Tibial artery (tissue), 4 donors: ENCODE measurements at places on chromosomes 2 and 18.

DNA sequence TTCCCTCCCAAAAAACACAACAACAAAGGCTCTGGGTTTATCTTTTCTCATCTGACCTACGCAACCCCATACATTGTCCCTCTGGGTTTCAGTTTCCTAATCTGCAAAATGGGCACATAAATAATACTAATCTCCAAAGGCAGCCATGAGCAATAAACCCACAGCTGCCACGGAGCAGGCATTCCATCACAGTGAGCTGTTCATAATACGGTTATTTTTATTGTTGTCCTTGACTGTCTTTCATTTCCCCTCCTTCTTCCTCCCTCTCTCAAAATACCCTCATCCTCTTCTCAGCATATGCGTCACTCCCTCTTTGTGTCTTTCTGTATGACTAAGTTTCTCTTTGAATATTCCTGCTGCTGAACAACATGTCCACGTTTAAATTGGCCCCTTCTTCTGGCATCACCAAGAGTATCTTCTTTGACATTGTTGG is 129.8 kb upstream of the CAB39 start:
- no peak for DNase-seq

- DNase-seq, result no peak
Observed at GRCh38 chr2:178392215-178392614, 58.8 kb downstream of the PRKRA start.

DNA sequence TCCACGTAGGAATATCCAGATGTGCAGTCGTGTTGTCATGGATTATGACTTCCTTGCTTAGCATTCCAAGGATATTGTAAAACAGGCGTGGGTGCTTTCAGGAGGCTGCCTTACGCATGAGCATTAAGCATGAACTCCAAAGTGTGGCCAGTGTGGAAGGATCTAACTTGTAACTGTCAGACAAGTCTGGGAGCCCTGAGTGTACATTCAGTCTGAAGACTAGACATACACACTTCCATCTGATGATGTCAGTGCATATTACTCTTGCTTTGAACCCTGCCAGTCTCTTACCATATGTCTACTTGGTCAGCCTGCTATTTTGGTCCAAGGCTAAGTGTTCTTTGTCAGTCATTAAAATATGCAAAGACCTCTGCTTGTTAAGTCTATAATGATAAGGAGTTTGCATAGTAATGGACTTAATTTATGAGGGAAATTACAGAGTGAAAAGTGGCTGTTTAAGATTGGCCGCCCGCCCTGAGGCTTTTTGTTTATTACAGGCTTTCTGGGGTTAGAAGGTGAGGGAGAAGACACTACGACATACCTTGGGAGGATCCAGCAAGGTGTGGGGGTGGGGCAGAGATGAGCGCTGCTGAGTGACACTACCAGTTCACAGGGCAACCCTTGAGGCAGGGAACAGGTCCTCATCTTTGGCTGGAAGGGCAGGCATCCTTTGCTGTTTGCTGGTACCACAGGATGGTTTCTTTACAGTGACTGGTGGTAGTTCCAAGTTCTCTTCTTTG is 48.3 kb downstream of the CABLES1 start:
- DNase-seq, result no peak

GRCh38 chr2:105869341-105869740 is 124.6 kb downstream of the NCK2 start:
- no peak for DNase-seq

GRCh38 chr2:28366496-28367282 is 26.0 kb upstream of the FOSL2 start:
- no peak for DNase-seq

DNA sequence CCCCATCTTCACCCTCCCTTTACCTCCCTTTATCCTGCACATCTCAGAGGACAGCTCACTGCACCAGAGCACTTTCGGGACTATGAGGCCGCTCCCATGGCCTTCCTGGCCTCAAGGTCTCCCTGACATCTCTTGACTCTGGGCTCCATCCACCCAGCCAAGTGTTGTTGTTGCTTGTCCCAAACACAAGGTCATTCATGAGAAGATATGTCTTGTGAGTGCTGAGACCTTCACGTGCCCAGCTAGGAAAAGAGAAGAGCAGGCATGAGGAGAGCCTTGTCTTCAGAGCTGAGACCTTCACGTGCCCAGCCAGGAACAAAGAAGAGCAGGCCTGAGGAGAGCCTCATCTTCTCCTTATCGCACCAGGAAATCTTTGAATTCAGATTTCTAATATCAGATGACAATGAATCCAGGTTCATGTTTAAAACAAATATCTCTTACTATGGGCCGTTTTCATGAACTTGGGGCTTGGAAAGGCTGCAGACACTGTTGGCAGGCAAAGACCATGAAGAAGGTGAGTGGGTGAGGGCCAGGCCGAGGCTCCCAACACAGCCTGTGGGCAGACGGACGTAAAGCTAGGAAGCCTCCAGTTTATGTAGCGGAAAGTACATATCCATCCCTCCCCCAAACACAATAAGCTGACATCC is 256.1 kb downstream of the NDUFA10 start:
- DNase-seq, result no peak

DNA sequence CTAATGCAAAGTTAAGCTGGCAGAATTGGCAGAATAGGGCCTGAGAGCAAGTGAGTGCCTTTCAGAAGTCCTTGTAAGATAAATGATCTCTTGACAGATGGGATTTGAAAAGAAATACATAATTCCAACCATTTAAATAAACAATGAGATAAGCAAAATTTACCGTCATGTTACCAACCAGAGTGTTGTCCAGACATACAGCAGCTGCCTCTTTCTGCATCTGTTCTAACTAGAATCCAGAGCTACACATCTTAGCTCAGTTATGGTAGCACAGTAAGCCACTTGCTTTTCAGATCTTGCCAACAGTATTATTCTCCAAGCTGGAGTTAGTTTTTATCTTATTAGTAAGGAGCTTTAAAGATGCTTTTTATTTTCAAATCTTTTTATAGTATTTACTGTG is 179.6 kb downstream of the BARD1 start:
- no peak for DNase-seq

DNA sequence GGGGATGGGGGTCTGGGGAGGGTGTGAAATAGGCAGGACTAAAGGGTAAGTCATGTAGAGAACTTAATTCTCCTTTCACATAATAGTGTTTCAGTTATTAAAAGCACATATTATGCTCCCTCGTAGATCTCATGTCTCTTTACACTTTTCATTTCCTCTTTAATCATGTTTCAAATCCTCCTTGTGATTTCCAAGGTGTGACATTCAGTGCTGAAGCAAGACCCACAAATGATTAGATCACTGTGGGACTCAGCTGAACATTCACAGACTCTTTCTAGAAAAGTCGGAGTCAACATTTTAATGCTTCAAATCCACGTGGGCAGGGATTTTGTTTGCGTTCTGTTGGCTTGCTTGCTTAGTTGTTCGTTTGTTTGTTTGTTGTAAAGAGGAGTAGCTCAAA is 34.7 kb upstream of the CALCRL start:
- DNase-seq, result no peak

DNA sequence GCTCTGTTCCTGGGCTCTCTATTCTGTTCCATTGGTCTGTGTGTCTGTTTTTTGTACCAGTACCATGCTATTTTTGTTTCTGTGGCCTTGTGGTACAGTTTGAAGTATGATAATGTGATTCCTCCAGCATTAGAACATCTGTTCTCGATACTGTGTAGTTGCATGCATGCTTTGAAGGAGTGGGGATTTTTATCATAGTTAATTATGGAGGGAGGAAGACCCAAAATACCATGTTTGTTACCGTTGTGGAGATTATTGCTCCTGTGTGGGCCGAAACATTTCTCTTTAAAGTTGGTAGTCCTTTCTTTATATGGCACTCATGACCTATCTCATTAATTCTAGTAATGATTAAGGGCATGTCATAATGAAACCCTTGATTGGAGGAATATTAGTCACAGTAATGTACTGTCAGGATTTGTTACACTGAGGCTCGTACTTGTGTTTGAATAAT is 87.6 kb downstream of the TTC27 start:
- DNase-seq, result no peak

GRCh38 chr2:221420245-221420644 is 151.9 kb downstream of the EPHA4 start:
- DNase-seq, result no peak

DNA sequence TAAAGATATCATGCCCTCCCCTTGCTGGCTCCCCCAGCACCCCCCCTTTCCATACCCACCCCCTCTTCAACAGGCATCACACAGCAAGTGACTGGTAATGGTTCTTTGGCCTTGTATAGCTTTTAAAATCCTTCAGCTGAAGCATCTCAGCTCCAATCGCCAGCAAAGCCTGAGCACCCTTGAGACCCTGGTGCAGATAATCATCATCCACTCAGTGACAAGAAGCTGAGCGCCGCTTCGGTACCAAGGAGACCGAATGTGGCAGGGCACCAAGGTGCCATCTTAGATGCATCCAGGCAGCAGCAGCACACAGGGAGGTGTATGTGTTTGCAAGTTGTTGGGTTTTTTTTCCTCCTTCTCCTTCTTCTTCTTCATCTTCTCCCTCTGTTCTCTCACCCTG is 232.7 kb downstream of the BCL11A start:
- no peak for DNase-seq

- no peak for DNase-seq
Observed at GRCh38 chr2:168749297-168749696, 53.1 kb upstream of the NOSTRIN start.

- DNase-seq, result no peak
Observed at GRCh38 chr2:201402651-201403562, 45.8 kb upstream of the FLACC1 start.

DNA sequence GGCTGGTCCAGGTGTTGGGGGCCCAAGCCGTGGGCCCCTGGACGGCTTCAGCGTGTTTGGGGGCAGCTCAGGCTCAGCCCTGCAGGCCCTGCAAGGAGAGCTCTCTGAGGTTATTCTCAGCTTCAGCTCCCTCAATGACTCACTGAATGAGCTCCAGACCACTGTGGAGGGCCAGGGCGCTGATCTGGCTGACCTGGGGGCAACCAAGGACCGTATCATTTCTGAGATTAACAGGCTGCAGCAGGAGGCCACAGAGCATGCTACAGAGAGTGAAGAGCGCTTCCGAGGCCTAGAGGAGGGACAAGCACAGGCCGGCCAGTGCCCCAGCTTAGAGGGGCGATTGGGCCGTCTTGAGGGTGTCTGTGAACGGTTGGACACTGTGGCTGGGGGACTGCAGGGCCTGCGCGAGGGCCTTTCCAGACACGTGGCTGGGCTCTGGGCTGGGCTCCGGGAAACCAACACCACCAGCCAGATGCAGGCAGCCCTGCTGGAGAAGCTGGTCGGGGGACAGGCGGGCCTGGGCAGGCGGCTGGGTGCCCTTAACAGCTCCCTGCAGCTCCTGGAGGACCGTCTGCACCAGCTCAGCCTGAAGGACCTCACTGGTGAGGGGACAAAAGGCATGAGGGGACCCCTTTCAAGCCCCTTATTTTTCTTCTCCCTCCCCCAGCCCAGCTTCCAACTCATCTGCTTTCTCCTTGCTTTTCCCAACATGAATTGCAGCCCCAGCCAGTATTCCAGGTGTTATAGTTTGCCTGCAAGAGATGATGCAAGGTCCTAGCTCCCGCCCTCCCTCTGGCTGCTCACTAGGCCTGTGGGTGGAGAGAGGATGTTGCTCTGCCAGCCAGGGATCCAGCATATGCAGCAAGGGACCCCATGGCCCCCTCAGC is 2.9 kb upstream of the KHK start:
- DNase-seq, result no peak

DNA sequence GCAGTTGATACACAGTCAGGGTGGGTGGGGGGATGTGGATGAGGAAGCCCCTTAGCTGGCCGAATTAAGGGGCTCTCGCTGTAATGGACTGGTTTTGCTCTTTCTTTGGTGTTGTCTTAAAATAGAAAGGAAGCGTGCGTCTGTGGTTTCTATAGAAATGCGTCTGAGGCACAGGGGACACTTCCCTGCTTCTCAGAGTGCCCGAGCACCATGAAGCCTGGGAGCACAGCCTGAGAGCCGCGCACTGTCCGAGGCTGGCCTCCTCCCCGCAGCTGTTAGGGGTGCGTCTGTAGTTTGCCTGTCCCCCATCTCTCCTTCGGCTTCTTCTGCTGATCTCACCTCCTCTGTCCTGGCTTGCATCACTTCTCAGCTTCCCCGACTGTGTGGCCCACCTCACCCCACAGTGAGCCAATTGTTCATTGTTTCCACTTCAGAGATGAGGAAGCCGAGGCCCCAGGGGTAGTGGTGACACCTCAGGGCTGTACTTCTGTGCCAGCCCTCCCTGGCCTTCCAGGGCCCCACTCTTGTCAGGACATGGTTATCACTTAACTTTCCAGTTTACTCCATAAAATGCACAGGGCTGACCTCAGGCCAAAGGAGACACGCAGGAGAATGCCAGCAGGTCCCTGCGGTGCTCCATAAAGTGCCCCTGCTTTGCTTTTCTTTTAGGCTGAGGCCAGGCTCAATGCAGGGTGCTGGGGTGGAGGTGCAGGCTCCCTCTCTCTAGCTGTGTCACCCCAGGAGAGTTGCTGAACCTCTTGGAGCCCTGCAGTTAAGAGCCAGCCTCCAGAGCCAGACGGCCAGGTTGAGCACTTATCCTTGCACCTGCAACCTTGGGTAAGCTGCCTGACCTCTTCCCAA is 210.6 kb downstream of the SEPTIN10 start:
- no peak for DNase-seq

- no peak for DNase-seq
Observed at GRCh38 chr2:66566726-66567399, 131.9 kb downstream of the MEIS1 start.

DNA sequence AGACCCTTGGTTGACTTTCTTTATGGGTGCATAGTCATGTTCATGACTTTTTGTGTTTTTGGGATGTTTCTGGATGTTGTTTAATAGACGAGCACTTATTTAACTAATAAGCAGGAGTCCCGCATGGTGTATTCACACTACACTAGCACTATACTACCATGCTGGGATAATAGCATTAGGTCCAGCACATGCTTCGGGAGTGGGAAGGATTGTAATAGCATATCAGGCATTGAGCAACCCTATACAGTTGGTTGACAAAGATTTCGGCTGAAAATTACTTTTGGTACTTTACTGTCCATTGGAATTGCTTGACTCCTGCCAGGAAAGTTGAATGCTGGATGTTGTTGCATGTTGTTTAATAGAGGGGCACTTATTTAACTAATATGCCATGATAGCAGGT is 2.8 kb downstream of the SH3RF3 start:
- no peak for DNase-seq

DNA sequence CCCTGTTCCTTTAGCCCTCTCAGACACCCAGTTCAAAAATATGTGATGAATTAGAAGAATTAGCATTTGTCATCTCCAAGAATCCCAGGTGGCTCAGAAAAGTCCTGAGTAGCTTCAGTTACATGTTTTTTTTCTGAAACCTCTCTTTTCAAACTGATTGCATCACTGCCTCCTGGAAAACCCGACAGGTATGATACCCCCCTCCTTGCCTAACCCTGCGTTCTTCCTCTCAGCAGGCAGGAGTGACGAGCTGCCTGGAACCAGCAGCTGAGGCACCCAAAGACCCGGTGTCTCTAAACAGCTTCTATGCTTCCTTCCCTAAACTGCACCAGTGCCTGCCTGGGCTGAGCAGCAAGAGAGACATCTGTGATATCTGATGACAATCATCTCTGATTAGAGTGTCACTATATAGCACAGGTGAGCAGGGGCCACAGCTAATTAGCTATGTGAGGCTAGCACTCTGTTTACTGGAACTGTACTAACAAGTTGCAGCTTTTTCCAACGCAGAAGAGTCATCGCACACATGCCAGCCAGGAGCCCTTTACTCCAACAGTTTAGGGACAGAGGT is 376.4 kb upstream of the ATP5MC3 start:
- DNase-seq, result no peak

- no peak for DNase-seq
Observed at GRCh38 chr2:32358111-32358482, 1.3 kb downstream of the BIRC6 start.

GRCh38 chr2:14189929-14190328 is 442.6 kb upstream of the LRATD1 start:
- no peak for DNase-seq
